ENCODE measurements at places on chromosomes 11 and 22.

- no peak for DNase-seq
Measured at GRCh38 chr11:40567392-40567791, 892.1 kb downstream of the LRRC4C start.

- no peak for DNase-seq
Measured at GRCh38 chr11:107789767-107790166, 68.8 kb downstream of the SLC35F2 start.

DNA sequence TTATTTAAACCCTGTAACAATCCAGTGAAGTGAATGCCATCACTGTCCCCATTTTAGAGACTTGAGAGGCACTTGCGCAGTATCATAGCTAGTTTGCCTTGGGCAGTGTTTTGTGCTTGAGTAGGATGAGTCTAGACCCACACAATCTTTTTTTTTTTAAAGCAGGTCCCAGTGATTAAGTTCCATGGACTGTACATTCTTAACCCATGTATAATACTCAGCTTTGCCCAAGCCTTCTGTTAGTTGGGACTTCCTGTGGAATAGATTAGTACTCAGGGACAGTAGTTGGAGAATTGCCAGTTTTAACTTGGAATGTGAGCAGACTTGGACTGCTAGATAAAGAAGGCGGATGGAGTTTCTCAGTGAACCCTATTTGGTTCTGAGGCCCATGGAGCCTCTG is 108.6 kb upstream of the RASSF10 start:
- DNase-seq, result no peak

GRCh38 chr11:70636659-70637058 is 238.3 kb downstream of the CTTN start:
- no peak for DNase-seq

- no peak for DNase-seq
Measured at GRCh38 chr22:26199665-26200064, 30.4 kb downstream of the SEZ6L start.

- no peak for DNase-seq
Measured at GRCh38 chr11:108891909-108892511, 227.1 kb downstream of the DDX10 start.

GRCh38 chr22:17921871-17922821 is 102.2 kb downstream of the MICAL3 start:
- no peak for DNase-seq

GRCh38 chr11:93525601-93526345 is 17.4 kb downstream of the SMCO4 start:
- no peak for DNase-seq

GRCh38 chr11:119483881-119484371 is 61.0 kb upstream of the THY1 start:
- DNase-seq, result no peak

DNA sequence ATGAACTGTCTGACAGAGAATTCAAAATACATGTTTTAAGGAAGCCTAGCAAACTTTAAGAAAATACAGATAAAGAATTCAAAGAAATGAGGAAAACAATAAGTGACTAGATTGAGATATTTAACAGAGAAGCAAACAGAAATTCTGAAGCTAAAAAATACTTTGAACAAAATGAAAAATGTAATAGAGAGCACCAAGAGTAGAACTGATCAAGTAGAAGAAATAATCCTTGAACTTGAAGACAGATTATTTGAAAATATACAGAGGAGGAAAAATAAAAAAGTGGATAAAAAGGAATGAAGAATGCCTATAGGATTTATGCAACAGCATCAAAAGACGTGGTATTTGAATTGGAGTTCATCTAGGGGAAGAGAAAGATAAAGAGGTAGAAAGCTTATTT is 101.9 kb upstream of the OR4B1 start:
- no peak for DNase-seq

- no peak for DNase-seq
Measured at GRCh38 chr11:124724979-124725718, 14.6 kb upstream of the NRGN start.

- no peak for DNase-seq
Measured at GRCh38 chr11:34344768-34345539, 12.9 kb downstream of the ABTB2 start.

DNA sequence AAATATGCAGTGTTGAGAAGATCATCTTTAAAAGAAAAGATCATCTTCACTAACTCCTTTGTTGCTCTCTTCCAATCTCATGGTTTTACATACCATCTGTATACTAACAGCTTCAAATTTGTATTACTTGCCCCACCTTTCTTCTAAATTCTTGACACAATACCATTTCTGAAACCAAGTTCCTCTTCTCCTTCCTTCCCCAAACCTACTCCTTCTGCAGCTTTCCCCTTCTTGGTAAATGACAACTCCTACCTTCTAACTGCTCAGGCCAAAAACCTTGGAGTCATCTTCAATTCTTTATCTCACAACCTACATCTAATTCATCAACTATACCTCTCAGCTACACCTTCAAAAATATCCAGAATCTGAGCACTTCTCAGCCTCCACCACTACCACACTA is 9.3 kb downstream of the PRCP start:
- DNase-seq, result no peak

- DNase-seq, result no peak
Measured at GRCh38 chr11:123241874-123242543, 47.0 kb upstream of the CLMP start.

DNA sequence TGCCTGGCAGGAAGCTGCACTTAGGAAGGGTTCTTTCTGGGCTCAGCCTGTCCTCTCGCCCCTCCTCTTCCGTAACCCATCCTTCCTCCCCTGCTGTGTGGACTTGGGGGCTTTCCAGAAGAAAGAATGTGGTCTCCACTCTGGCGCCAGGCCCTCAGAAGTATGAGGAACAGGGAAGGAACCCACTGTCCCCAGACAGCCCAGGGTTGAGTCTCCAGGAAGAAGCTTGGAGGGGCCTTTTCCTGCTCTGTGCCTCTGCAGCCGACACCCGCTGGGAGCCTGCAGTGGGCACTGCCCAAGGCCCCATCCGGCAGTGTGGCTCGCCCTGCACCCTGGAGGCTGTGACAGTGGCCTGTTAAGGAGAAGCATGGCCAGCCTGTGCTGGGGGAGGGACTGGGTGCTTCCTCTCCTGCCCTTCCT is 112.6 kb downstream of the ST3GAL4 start:
- no peak for DNase-seq

DNA sequence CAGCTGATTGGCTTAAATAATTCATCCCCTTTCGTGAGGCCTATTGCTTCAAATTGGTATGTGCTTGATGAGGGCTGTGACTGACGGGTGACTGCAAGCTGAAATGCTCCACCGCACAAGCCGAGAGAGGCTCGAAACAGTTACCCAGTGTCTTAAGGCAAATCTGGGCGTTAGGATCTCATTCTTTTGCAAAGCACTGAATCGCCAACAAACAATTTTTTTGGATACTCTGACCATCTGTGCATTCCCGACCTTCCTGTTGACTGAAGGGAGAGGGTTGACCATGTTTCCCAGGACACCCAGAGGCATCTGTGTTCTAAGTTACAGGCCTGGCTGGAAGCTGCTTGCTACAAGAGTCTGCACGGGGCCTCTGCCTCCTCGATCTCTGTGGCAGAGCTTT is 32.1 kb downstream of the CACNG2 start:
- DNase-seq, result no peak

DNA sequence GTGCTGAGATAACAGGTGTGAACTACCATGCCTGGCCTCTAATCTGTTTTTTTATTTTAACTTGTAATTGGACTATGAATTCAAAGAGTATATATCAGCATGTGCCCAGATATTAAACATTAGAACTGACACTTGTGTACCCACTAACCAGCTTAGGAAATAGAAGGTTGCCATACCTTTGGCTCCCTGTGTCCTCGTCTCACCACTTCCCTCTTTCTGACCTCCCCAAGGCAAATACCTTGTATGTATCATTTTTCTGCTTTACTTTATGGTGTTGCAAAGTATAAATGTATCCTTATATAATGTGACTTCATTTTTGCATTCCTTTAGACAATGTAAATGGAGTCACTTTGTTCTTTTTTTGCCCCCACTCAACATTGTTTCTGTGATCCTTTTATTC is 9.1 kb downstream of the PPP6R3 start:
- no peak for DNase-seq

- no peak for DNase-seq
Measured at GRCh38 chr11:60130496-60130895, 42.0 kb downstream of the MS4A2 start.

DNA sequence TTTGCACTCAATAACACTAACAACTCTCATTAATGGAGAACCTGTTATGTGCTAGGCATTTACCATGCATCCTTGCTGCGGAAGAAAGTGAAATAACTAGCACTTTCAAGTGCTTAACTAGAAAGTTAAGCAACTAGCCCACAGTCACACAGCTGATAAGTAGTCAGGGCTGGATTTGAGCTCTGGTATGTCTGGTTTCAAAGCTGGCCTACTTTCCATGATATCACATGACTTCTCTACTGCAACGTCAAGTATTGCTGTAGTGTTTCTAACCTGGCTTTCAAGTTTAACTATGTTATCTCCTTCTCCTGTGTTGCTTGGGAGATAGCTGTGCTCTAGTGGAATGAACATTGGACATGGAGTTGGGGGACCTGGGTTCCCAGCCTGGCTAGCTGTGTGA is 12.1 kb downstream of the SLC15A3 start:
- no peak for DNase-seq

- no peak for DNase-seq
Measured at GRCh38 chr11:61258546-61258945, 17.6 kb downstream of the PGA5 start.

DNA sequence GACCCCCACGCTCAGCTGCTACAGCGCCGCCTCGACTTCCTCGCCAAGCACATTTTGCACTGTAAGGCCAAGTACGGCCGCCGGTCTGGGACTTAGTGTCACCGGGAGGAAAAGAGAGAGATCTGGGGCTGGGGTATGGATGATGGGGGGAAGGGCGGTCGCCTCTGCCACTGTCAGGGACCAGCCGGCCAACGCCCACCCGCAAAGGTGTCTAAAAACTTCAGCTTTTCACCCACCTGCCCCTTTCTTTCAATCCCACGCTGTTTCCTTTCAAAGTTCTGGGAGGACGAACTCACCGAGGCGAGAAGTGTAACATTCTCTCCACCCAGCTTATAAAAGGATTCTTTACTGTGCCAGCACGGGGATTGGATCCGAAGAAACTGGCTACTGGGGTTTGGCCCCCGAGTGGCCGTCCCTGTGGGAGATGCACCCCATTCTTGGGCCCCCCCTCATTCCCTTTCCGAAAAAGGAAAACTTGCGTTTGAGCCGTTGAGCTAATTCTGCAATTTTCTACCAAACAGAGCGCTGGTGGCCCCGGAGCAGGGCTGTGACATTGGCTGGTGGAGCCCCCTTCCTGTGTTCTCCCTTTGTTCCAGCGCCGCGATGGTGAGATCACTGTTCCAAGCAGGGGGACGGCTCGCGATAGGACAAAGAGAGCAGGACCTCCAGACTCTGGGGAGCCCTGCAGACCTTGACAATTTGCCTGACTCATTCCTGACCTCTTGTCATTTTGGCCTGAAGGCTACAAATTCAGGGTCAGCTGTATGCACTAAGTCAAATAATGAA is 1.8 kb downstream of the FJX1 start:
- no peak for DNase-seq

- no peak for DNase-seq
Measured at GRCh38 chr11:10659339-10660216, 34.0 kb downstream of the IRAG1 start.

- DNase-seq, result peak; percentile 93
Measured at GRCh38 chr11:57527056-57527631, 3.4 kb downstream of the TIMM10 start.

DNA sequence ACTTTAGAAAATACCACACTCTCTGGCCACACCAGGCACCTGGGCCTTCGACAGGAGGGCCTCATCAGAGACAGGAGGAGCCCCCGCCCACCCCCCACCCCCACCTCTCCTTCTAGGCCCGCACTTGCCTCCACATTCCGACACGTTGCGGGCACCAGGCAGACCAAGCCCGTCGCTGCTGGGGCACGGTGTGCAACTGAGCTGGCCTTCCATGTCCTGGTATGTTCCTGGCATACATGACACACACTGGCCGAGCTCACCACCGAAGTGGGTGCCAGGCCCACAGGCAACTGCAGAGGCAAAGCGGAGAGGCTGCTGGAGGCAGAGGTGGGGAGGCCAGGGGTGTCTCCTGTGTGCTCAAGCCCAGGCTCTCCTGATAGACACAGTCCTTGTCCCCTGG is 27.0 kb upstream of the TTLL12 start:
- no peak for DNase-seq

DNA sequence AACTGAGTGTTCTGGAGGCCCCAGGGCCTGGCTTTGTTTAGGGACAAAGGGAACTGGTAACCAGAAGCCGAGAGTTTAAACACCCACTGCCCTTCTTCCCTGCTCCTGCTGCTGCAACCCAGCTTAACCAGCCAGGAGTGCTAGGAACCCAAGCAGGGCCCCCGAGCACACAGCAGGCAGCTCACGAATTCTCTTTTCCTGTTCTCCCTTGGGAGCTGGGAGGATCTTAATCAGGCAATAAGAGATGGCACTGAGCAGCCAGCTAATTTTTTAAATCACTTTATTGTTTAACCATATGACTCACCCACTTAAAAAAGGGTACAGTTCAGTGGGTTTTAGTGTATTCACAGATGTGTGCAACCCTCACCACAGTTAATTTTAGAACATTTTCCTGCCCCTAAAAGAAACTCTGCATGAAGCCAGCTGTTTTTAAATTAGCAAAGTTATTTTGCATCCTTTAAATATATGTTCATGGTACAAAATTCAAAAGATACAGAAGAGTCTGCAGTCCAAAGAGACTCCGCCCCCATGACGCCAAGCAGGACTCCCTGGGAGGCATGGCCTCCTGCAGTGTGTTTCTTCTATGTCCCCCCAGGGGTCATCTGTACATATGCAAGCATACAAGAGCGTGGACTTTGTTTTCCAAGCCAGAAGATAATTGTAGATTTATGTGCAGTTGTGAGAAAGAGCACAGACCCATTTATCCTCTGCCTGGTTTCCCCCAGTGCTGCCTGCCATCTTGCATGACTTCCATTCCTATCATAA is 18.9 kb upstream of the PPP6R3 start:
- no peak for DNase-seq

GRCh38 chr11:1478011-1478410 is 8.6 kb downstream of the MOB2 start:
- DNase-seq, result no peak

DNA sequence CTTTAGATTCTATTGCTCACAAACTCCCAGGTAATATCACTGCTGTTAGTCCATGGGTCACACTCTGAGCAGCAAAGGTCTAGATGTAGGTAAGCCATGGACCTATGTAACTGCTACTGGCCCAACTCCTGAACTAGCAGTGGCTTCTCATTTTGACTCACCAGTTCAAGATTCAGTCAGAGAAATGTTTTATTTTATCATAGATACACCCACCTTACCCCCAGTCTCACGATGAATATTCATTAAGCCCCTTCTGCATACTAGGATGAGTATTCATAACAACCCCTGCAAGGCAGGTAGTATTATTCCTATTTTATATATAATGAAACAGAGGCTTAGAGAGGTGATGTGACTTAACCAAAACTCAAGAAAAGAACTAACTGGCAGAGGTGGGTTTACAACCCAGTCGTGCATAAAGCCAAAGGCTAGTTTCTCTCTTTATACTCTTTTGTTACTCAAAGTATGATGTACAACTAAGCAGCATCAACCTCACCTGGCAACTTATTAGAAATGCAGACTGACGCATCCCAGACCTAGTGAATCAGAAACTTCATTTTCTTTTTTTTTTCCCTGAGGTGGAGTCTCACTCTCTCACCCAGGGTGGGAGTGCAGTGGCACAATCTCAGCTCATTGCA is 957.6 kb upstream of the CCDC90B start:
- no peak for DNase-seq

- no peak for DNase-seq
Measured at GRCh38 chr22:49958931-49959781, 1.4 kb upstream of the PIM3 start.

GRCh38 chr11:45087086-45087899 is 59.1 kb upstream of the PRDM11 start:
- no peak for DNase-seq

GRCh38 chr11:41394521-41395195 is 64.8 kb downstream of the LRRC4C start:
- DNase-seq, result no peak

Data from activated CD4-positive, alpha-beta T cell treated with anti-CD3 and anti-CD28 coated beads, Interleukin-2, amount 10 ng/mL, durations not matched to agents 24 days and 14 days (primary cell).